ENCODE measurements at places on chromosomes 3 and 15.

GRCh38 chr3:179734497-179735281, 81.8 kb downstream of the USP13 start:
- no peak overlapping the region for H3K4me3 ChIP-seq

DNA sequence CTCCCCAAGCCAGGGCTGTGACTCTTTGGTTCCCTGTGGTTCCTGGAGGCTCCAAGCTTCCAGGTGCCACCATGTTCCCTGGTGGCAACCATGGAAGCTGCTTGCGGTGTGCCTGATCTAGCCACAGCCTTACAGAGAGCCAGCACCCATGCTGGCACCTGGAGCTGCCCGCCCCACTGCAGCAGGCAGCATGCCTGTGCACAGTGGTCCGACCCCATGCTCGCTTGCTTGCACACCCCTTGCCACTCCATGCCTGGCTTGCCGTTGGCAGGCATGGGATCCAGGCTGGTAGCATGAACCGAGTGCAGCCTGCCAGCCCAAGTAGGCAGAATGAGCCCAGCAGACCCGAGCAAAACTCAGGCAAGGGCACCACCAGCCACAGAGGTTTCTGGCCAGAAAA, 53.9 kb downstream of the SLMAP start:
- no peaks in the 10 kb centered on the region for H3K27me3 ChIP-seq
- H3K27ac ChIP-seq = no peak overlapping the region
- no peaks in the 10 kb centered on the region for H3K36me3 ChIP-seq
- DNase-seq = no peak

DNA sequence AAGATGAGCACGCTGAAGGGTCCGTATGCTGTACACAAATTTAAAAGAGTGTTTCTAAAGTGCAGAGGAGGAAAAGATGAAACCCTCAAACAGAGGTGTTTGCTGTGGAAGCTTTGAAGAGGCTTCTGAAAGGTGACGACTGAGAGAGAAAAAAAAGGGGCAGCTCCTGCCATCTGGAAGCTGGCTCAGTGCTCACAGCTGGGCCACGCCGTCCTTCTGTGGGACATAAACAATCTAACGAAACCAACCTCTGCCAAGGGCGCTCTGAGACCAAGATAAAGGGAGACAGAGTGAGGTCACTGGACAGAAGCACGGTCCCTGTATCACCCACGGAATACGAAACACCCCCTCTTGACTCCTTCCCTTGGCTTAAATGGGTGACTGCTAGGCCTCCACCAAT, 96.3 kb upstream of the SLC6A6 start:
- DNase-seq = no peak
- no peaks in the 10 kb centered on the region for H3K4me1 ChIP-seq
- no peaks in the 10 kb centered on the region for H3K36me3 ChIP-seq
- H3K4me3 ChIP-seq = no peak overlapping the region
- no peaks in the 10 kb centered on the region for H3K27me3 ChIP-seq
- H3K27ac ChIP-seq = no peak overlapping the region

DNA sequence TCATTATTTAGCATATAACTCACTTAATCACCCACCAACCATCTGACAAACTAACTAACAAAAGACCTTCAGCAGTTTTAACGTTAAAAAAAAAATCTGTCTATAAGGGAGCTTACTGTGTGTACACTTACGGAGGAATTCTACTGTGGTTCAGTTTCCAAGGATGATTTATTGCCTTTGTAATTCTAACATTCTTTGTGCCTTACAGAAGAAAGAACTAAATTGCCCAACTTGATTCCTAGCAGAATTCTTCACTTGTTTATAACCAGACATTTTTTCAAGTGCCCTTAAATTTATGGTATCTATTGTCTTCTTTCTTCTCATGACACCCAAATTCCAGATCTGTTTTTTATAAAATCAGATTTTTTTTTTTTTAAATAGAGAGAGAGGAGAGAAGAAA, 119.7 kb upstream of the IGSF10 start:
- no peaks in the 10 kb centered on the region for H3K36me3 ChIP-seq
- H3K4me3 ChIP-seq = no peak overlapping the region
- no peak for DNase-seq
- H3K27me3 ChIP-seq = no peaks in the 10 kb centered on the region
- H3K27ac ChIP-seq = no peak overlapping the region

- no peak overlapping the region for H3K4me3 ChIP-seq
- peaks cover 2% of the 10 kb centered on the region for H3K27me3 ChIP-seq
These were observed 12.9 kb downstream of the IQCH start for GRCh38 chr15:67267440-67267839.

DNA sequence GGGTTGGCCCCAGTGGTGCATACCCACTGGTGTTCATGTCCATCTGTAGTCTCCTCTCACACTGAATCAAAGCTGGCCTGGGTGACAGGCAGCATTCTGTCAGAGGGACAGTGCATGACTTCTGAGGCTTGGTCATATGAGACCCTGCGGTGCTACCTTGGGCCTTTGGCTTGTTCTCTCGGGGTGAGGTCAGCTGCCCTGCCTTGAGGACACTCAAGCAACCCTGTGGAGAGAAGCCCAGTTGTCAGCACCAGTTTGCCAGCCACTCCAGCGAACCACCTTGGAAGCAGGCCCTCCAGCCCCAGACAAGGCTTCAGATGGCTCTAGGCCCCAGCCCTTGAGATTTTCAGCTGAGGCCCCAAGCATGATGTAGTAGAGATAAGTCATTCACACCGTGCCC, 16.9 kb upstream of the RAB7A start:
- H3K4me3 ChIP-seq = no peak overlapping the region
- H3K36me3 ChIP-seq = no peaks in the 10 kb centered on the region
- no peak for DNase-seq
- H3K27ac ChIP-seq = no peak overlapping the region
- H3K4me1 ChIP-seq = peaks cover 3% of the 10 kb centered on the region

GRCh38 chr3:59607656-59608055, 557.8 kb upstream of the CFAP20DC start:
- no peak overlapping the region for H3K4me3 ChIP-seq
- H3K36me3 ChIP-seq = no peaks in the 10 kb centered on the region
- no peaks in the 10 kb centered on the region for H3K4me1 ChIP-seq
- peak; percentile 39 for DNase-seq
- H3K27me3 ChIP-seq = no peaks in the 10 kb centered on the region

- H3K4me3 ChIP-seq = no peak overlapping the region
- no peak overlapping the region for H3K27ac ChIP-seq
- DNase-seq = no peak
These were observed 13.5 kb downstream of the CLSTN2 start for GRCh38 chr3:139948467-139948866.

DNA sequence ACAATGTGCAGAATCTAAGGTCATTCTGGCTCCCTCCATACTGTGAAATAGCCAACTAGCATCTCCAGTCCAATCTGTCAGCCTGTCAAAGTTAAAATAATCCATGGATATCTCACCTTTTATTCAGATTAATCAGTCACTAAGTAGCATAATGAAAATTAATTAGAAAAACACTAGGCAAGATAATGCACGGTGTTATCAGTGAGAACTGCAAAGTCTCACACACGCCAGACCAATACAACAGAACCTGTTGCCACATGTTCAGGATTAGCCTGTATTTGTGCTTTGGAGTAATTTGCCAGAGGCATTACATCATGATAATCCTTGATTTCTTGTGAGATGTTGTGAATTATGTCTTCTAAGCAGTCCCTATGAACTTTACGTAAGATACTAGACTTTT, 820.4 kb upstream of the ALCAM start:
- H3K36me3 ChIP-seq = no peaks in the 10 kb centered on the region
- H3K4me3 ChIP-seq = no peak overlapping the region
- H3K27me3 ChIP-seq = no peaks in the 10 kb centered on the region
- DNase-seq = peak; percentile 22
- no peak overlapping the region for H3K27ac ChIP-seq

DNA sequence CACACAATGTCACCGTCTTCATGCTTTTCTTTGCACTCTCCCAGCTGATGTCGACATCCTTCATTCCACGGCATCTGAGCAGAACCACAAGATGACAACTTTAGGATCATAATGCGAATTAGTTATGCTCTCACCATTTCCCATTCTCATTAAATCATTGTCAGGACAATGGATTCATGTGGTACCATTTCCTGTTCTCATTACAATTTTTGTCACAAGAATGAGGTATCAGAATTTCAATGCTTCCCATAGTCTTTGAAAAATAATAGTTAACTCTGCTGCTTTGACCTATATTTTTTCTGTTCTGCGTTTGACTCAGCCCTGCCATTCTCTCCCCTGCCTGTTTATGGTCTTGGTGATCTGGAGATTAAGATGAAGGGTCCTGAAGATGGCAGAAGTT, 175.7 kb upstream of the MDFIC2 start:
- no peaks in the 10 kb centered on the region for H3K27me3 ChIP-seq
- DNase-seq = peak; percentile 2
- no peaks in the 10 kb centered on the region for H3K36me3 ChIP-seq
- H3K4me1 ChIP-seq = no peaks in the 10 kb centered on the region

All from mesendoderm (in vitro differentiated cells).